ENCODE measurements at places on chromosomes 11 and 22.

- DNase-seq, result no peak
These were observed 1288.6 kb upstream of the CNTN5 start for GRCh38 chr11:97732011-97732632.

GRCh38 chr11:66880496-66881450 lies 23.9 kb downstream of the LRFN4 start:
- no peak for DNase-seq

- no peak for DNase-seq
These were observed 66.9 kb downstream of the OTOG start for GRCh38 chr11:17613983-17614382.

GRCh38 chr11:32334822-32335221 lies 100.5 kb downstream of the WT1 start:
- no peak for DNase-seq

- no peak for DNase-seq
These were observed 57.5 kb upstream of the RBFOX2 start for GRCh38 chr22:36086170-36086490.

GRCh38 chr11:118215765-118216164 lies 9.0 kb downstream of the JAML start:
- DNase-seq, result no peak

DNA sequence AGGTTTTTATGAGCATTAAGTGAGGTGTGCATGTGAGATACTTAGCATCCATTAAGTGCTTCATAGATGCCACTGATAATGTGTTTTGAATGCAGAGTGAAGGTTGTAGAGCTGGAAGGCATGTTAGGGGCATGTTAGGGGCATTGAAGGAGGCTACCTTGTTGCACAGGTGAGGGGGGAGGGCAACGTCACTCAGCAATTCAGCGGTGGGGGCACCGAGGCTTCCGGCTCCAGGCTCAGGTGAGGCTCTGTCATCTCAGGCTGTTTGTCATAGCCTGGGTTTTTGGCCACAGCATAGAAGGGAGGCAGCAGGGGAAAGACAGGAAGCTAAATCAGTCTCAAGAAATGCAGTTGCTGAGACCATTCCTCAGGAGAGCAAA lies 299.0 kb downstream of the NTM start:
- no peak for DNase-seq

- no peak for DNase-seq
These were observed 2.7 kb downstream of the CDC42BPG start for GRCh38 chr11:64841592-64842365.

DNA sequence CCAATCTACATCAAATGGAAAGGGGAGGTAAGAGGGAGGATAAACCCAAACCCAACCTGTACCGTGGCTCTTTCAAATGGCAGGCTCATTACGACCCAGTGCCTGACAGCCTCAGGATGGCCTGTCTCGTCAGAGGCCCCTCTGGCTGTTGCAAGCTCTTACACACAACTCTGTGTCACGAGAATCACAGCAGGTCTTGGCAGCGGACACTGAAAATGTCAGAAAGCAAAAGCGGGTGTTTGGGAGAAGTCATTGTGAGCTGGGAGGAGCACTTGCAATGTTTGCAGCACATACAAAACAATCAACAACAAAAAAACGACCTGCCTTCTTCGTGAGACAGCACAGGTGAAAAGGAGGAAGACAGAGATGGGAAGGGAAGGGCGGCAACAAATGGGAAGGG lies 248.1 kb downstream of the OPCML start:
- DNase-seq, result no peak

DNA sequence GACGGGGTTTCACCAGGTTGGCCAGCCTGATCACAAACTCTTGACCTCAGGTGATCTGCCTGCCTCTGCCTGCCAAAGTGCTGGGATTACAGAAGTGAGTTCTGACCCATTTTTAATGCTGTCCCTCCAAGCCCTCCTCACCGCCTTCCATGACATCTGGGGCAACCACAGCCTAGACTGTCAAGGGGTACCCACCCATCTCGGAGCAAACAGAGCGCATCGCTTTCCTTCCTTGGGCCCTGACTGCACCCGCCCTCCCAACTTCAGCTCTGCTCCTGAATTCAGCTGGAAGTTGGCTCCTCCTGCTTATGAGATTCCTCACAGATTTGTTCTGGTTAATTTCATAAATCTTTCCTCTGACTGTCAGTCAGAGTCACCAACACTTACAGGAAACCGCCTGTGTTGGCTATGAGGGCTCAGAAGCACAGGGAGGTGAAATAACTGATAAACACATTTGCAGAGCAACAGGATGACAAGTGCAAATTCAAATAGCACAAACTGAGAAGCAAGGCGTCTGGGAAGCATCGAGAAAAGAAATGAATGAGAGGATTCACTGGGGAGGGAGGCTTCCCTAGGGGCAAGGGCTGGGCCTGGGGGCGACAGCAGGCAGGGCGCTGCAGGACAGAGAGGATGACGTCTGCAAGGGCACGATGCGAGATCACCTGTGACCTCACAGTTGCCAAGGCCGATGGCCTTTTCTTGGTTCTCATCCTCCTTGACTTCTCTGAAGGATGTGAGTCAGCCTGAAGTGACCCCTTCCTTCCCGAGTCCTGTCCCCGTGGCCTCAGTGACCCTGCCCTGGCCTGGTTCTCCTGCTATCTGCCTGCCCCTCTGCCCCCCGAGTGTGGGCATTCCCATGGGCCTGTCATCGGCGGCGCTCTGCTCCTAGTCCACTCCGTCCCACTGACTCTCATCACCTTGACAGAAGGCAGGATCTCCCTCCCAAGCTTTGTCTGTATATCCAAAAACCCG lies 6.1 kb downstream of the IFT27 start:
- DNase-seq, result no peak

- DNase-seq, result no peak
These were observed 15.5 kb upstream of the ST3GAL4 start for GRCh38 chr11:126339863-126340434.

DNA sequence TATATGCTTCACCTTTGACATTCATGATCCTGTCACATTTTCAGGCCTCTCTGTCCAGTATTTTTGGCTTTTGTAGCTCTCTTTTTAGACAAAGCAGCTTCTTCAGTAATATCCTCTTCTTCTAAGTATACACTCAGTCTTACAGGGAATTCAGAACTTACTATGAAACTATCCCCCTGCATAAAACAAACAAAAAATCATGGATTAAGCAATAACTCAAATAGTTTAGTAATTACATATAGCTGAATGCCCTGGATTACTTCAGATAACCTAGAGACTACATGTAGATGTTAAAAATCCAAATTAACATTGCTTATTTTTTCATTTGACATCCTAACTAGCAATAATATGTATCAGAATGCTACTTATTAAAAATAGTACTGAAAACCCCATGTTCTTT lies 5.2 kb downstream of the TAF1D start:
- no peak for DNase-seq

GRCh38 chr11:1234771-1235305 lies 12.0 kb downstream of the MUC5B start:
- DNase-seq, result no peak

DNA sequence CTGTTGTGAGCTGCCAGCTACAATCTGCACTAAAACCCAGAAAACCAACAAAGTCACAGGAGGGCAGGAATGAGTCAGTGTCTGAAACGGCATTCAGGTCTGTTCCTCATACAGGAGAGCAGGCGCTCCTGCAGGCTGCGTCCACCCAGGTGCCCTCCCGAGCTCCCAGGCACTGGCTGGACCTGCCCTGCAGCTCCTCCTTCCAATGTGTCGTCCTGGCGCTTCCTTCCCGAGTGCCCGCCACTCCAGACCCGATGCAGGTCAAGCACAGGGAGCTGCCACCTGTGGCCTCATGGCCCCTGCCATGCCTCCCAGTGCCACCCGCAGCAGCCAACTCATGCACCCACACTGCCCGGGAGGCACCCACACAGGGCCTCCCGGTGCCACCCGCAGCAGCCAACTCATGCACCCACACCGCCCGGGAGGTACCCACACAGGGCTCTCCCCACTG lies 12.0 kb downstream of the BRD1 start:
- DNase-seq, result no peak

- no peak for DNase-seq
These were observed 26.7 kb upstream of the CD44 start for GRCh38 chr11:35112056-35112845.

- DNase-seq, result no peak
These were observed 53.0 kb downstream of the MACROD1 start for GRCh38 chr11:64112771-64113461.

DNA sequence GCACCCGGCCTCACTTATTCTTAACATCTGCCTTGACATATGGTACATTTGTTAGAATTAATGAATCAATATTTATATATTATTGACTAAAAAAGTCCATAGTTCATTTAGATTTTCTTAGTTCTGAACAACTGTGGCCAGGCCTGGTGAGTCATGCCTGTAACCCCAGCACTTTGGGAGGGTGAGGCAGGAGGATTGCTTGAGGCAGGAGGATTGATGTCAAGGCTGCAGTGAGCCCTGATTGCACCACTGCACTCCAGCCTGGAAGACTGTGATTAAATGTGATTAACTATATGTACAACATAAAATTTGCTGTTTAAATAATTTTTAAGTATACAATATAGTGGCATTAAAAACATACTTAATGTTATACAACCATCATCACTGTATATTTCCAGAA lies 5.6 kb downstream of the UVRAG start:
- no peak for DNase-seq

GRCh38 chr11:17516551-17517150 lies 27.6 kb downstream of the USH1C start:
- DNase-seq, result no peak

DNA sequence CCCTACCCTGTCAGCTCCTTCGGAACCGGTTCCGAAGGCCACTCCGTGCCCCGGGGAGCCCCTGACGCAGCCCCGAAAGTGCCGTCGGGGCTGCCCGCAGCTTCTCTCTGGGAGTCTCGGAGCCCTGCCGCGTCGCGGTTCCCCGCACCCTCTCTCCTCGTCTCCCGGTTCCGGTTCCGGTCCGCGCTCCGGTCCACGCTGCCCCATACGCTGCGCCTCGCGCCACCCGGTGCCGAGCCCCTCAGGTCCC lies 618 bp downstream of the MTA2 start:
- DNase-seq, result peak; percentile 47

GRCh38 chr11:19703211-19703610 lies 9.4 kb upstream of the NAV2 start:
- DNase-seq, result no peak

- no peak for DNase-seq
These were observed 1.4 kb downstream of the CD248 start for GRCh38 chr11:66315498-66315885.

DNA sequence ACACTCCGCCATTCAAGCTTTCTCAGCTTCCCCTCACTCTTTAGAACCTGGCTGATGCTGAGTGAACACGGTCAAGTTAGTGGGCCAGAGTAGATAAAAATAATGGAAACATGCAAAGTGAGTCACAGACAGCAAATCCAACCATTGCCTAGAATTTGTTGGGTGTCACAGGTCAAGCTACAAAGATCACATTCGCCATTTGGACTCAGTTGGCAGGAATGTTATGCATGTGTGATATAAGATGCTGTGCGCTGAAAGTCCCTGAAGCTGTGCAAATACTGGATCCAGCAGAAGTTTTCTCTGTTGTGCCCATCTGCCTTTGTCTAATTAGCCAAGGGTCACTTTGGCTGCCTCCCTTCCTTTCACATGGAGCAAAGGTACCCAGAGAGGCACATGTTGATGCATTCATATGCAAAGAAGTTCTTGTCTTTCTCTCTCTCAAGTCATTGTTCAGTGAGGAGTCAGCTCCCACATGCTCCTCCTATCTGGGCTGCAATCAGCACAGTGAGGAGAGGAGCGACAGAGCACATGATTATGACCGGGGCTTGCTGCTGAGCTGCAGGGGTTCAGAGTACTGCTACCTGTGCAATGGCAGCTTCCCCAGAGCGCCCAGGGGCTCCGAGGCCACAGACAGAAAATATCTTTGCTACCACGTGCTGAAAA lies 39.7 kb downstream of the FLI1 start:
- DNase-seq, result no peak

- DNase-seq, result peak; percentile 96
These were observed 115.4 kb downstream of the KIAA1671 start for GRCh38 chr22:25067851-25068421.

- DNase-seq, result no peak
These were observed 198.6 kb downstream of the TMEM135 start for GRCh38 chr11:87236368-87236767.

GRCh38 chr11:27319072-27319471 lies 43.9 kb downstream of the CCDC34 start:
- no peak for DNase-seq

DNA sequence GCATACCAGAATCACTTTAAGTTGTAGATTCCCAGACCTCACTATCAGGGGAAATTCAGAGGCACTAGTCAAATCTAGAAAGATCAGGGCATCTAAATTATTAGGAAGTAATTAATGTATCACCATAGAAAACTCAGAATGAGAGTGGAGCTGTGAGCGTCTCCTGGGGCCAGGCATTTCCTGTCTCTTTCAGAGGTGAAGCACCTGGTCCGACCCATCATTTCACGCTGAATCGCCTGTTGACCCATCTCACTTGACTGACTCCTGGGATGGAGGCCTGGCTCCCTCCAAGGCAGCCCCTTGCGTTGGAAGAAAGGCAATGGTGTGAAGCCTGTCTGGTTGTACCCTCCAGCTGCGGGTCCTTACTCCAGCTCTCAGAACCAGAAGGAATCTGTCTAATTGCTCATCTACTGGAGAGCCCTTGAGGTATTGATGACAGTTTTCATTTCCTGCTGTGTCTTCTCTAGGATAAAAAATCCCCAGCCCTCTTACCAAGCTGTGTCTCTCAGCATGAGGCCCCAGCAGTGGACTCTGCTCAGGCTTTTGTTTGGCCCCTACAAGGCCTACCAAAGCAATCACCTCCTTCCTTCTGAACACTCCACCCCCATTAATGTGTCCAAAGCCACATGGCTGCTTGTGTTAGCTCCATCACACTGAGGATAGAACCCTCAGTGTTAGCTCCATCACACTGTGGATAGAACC lies 93.2 kb upstream of the SYT13 start:
- DNase-seq, result no peak

DNA sequence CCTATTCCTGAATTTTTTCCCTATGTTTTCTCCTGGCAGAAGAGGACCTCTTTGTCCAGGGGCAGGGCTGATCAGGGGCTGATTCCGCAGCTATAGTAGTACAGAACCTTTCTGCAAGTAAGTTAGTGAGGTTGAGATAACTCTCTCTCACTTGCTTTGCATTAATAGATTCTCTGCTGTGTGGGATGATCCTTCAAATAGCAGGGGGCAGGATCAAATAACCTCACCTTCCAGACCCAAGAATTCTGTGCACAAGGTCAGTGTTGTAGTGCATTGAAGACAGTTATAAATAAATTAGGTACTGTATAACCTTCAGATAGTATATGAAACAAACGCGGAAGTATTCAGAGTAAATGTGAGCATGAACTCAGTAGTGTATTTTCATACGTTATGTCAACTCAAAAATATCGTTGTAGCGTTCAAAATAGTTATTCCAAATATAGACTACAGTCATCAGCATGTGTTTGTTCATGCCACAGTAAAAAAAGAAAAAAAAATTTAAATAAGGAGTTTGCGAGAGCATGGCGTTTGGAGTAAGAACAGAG lies 278 bp downstream of the MMP26 start:
- DNase-seq, result no peak

All from T-helper 1 cell (primary cell).